ENCODE measurements at places on chromosomes 3 and 15. TPM values are rescaled to one million over a fixed set of nuclear protein-coding genes. Genes with fewer than 3 reads are reported as not detected.

UBE2Q2 gene
- 10.1 TPM for polyA plus RNA-seq

- DNase-seq, result no peak
Observed at GRCh38 chr3:192515664-192516045, 211.7 kb downstream of the FGF12 start.

GRCh38 chr3:20038699-20039465, 1.4 kb upstream of the KAT2B start:
- no peak for DNase-seq

DNA sequence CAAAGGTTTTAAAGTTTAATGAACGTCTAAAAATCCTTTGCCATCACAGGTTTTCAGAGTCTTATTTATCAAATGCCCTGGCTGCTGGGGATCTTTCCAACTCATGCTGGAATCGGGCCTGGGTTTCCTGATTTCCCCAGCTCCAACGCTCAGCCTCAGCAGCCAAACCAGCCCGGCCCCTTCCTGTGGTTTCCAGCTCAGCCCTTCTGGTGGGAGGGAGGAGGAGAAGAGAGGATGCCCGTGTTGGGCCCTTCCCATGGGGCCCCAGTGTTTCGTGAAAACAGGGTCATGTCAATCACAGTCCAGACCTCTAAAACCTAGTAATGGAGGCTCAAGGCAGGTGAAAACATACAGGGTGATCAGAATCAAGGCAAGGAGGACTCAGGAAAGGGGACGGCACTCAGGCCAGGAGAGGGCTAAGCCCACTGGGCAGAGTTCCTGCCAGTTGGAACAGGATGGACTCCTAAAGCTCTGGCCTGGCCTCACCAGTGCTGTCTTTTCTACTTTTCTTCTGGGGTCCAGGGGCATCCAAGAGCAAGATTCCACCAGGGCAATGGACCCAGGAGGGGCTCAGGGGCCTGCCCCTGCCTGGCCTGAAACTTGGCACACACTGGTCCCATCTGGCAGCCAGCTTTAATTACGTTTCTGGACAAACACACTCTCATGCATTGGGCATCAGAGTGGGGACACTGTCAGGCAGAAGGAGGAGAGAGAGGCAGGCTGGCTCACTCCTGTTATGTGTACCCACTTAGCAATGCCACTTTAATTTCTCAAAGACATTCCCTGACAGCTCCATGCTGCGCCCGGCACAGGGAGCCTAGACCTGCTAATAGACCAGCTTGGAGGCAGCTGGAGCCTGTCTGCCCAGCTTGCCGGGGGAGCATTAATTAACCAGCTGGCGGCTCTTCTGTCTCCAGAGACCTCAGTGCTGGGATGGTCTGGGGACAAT, 194.6 kb downstream of the FAM43A start:
- no peak for DNase-seq

- DNase-seq, result no peak
Observed at GRCh38 chr3:60290122-60290492, 961.1 kb downstream of the FHIT start.

GRCh38 chr3:153266619-153267018, 104.6 kb downstream of the RAP2B start:
- no peak for DNase-seq
